Activated CD8-positive, alpha-beta memory T cell treated with anti-CD3 and anti-CD28 coated beads for 48 hours (primary cell): ENCODE measurements at places on chromosomes 12 and 14.

DNA sequence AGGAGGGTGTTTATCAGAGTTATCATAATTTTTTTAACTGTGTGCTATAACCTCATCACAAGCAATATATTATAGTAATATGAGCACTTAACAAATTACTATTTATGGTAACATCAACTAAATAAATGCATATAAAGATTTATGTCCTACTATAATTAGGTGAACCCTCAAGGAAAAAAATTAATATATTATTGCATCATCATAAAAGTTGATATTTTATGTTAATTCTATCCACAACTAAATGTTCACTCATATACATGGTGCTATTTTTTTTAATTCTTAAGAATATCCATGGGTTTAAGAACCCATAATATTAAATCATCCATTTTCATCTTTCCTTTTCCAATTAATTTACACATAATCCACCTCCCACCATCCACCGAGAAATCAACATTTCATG lies 506.0 kb upstream of the USP15 start:
- no peak for DNase-seq

DNA sequence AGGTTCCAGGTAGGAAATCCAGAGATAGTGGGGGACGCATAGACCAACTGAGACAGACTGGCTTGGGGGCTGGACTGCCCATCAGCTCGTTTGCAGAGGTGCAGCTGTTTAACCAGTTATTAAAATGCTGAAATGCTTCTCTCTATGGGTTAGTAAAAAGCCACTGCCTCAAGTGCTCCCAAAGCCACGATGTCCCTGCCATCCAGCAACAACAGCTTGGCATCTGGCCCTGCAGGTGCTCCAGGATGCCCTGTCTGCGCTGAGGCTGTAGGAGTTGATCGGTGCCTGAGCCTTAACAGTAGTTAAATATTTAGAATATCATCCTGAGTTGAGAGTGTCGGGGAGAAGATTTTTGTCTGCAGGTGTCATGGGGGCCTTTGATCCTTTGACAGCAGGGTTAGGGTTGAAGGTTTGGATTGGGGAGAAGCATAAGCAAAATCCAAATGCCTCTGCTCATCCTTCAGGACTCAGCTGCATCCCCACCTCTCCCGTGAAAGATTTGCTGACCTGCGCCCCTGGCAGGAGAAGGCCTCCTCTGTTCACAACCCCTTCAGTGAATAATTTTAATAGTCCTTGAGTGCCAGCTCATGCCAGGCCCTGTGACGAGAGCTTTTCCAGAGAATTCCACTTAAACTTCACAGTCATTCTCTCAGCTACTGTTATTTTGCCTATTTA lies 127.3 kb upstream of the PWP1 start:
- DNase-seq = no peak

DNA sequence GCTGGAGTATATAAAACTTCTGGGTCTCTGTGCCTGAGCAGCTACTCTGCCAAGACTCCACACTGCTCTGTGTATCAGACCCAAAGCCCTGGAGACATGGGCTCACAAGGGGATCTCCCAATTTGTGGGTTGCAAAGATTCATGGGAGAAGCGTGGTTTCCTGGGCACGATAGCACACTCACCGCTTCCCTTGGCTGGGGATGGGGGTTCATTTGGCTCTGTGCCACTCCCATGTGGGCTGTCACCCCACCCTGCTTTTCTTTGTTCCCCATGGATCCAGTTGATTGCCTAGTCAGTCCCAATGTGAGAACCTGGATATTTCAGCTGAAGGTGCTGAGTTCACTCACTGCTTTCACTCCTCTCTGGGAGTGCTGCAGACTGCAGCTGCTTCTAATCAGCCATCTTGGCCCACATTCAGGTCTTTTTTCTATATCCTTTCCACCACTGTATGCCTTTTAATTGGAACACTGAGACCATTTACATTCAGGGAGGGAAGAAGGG lies 40.0 kb upstream of the PCNX4 start:
- DNase-seq = no peak

GRCh38 chr12:67424784-67425183 lies 155.6 kb downstream of the CAND1 start:
- no peak for DNase-seq

DNA sequence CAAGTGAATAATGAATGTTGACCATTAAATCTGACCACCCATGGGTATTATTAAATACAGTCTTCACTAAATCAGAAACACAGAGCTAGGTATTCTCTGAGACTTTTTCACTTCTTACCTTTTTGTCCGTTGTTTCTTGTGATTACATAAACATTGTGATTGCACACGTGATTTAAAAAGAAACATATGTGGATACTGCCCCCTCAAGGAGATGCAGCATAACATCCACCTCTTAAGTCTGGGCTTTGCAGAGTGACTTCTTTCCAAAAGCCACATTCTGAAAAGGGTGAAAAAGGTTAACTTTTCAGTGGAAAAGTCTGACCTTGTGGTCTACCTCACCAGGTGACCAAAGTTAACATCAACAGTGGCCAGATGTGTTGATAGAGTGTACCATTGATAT lies 185.5 kb upstream of the FAR2 start:
- no peak for DNase-seq

- DNase-seq = no peak
These were observed 2.5 kb downstream of the FUT8 start for GRCh38 chr14:65414961-65415589.

- DNase-seq = no peak
These were observed 33.4 kb downstream of the CHST11 start for GRCh38 chr12:104490186-104490585.

DNA sequence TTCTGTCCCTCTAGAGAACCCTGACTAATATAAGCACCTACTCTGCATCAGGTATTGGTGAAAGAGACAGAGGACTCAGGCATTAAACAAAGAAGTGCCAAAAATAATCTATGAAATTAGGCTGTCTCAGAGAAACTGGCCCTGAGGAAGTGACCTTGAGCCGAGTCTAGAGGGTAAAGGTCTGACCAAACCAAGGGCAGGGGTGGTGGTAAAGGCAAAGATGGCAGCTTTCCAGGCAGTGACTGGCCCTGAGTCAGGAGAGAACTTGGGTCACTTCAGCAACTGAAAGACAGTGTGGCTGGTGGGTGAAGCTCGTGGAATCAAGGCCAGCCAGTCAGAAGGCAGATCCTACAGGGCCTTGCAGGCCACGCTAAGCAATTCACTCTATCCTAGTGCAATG lies 30.6 kb downstream of the CDKL1 start:
- no peak for DNase-seq

DNA sequence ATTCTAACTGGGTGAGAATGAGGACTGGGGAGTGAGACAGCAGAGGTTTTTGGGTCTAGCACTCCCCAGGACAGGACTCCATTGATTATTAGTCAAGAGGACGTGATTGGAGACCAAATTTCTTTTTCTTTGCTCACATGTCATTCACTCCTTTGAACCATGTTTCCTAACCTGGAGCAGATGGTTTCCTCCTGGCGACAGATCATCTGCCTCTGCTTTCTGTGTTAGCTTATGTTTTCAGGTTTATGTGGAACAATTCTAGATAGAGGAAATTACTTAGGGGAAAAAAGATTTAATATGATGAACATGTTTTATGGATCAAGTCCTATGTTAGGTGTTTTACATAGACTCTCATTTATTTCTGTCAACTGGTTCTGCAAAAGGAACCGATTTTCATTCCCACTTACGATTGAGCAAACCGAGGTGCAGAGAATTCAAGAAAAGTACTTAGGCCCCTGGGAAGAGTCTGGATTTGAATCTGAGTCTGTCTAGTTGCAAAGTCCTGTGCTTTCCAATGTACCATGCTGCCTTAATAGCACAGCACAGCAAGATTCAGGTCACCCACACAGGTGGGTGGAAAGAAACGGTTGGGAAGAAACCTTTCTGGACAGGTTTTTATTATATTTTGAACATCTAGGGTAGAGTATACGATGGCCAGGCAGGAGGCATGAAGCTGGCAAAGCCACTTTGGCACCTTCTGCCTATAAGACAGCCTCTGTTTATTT lies 30.8 kb downstream of the SMOC1 start:
- DNase-seq = no peak

GRCh38 chr12:120358412-120359100 lies 10.4 kb downstream of the MSI1 start:
- no peak for DNase-seq
